Mesothelial cell of epicardium (in vitro differentiated cells): ENCODE measurements at places on chromosomes 2 and 18.

GRCh38 chr18:3117493-3118192 is 102.1 kb downstream of the MYOM1 start:
- no peak for DNase-seq

DNA sequence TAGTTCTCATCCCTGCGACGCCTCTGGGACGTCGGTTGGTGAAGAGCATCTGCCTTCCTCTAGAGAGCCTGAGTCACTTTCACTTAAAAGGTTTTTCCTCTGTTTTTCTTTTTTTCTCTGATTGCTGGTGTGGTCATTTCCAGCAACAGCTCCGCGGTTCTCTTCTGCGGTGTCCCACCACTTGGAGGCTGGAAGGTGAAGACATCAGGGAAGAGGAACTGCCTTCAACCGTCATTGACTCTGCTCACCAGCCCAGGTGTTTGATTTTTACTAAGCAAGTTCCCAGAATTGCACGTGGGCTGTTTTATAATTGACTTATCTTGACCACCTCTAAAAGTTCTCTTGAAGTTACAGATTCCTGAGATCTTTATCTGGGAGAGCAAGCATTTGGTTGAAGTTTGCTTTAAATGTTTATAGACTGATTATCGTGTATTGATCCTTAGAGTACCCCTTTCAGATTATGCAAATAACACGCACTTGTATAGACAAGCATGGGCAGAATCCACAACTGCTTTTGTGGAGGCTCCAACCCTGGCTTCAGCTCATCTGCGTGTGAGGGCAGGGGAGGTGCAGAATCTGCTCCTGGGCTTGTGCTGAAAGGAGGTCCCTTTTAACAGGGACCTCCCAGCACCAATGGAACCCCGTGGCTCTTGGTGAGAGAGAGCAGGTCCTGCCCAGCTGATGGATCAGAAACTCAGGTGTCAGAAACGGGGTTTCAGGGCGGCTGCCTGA is 3.5 kb downstream of the CTDP1 start:
- no peak for DNase-seq

GRCh38 chr18:49974079-49974478 is 160.7 kb upstream of the ACAA2 start:
- no peak for DNase-seq

DNA sequence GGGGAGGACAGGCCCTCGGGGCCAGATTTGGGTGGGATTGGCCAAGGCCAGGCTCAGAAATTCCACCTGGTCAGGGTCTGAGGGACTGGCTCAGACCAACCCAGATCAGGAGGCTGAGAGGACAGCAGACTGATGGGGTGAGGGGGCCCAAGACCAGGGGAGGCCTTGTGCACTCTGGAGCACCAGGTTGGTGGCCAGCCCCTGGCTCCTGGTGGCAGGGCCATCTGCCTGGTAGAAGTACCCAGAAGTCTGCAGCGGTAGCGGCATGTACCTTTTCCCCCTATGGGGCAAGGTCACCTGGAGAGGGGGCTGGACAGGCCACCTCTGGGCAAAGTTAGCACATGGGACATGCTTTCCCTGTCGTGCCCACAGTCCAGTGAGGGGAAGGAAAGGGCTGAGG is 21.2 kb upstream of the ODC1 start:
- no peak for DNase-seq

DNA sequence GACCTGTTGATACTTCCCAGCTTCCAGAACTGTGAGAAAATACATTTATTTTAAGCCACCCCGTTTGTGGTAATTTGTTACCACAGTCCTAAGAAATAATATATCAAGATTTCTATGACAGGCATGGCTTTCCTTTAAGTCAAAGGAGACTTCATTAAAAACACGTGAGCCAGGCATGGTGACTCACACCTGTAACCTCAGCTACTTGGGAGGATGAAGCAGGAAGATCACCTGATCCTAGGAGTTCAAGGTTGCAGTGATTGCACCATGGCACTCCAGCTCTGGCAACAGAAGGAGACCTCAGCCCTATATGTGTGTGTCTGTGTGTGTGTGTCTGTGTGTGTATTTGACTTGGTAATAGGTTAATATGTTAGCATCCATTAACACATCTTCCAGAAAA is 69.8 kb upstream of the SCN7A start:
- DNase-seq = no peak

DNA sequence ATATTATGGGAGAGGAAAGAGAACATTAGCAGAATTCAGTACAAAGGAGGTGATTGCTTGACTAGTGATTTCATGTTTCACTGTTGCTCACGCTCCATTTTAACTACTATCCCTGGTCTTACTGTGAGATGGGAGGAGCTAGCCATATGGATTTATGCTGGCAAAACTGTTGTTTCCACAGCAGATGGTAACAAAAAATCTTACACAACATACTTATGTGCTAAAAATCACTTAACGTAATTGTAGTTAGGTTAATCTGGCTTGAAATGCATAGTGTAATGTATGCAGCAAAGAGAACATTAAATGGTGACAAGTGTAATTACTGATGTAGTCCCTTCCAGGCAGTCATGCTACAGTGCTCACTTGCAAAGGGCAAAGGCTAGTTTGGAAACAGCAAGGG is 155.6 kb upstream of the LYPD1 start:
- DNase-seq = no peak

GRCh38 chr2:186853951-186854350 is 5.0 kb upstream of the ZSWIM2 start:
- no peak for DNase-seq

GRCh38 chr2:121605820-121606733 is 43.2 kb downstream of the CLASP1 start:
- DNase-seq = no peak
